H4 (cell line): ENCODE measurements at places on chromosomes 7 and 10.

DNA sequence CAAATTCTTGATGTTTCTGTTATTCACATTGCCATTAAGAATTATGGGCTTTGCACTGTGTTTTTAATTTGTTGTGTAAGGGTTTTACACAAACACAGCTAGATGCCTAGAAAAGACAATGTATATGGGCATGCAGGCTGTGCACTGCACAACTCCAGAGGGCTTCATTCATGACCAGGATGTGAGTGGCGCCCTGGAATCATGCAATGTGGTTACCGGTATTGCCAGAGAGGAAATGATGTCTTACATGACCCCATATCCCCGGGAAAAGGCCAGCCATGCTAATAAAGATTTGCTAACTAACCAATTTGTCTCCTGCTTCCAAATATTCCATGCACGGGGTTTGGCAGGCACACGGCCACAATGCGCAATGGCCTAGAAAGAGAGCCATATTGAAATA lies 16.9 kb downstream of the KCNMA1 start:
- no peak for DNase-seq

DNA sequence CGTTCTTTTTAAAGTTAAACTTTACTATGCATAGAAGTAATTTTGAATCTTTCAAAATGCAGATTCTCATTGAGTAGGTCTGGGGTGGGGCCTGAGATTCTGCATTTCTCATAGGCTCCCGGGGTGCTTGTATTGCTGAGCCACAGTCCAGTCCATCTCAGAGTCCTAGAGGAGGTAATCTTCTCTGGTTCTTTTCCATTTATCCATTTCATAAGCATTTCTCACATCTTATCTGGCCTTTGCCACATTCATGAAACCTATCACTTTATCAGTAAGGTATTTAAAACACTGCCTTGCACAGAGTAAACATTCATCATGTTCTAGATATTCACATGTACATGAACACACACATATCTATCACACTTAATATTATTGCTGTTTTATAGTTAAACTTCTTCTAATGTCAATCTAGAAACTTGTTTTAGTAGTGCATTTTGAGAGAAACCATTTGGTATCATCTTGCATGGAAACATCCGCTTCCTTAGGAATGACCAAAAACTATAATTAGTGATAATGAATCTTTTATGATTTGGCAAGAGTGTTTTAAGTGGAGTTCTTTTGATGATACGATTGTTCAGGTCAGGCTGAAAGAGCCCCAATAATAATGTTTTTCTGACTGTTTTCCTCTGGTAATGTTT lies 12.0 kb downstream of the GNAI1 start:
- DNase-seq = no peak

GRCh38 chr10:44068716-44069482 lies 316.0 kb downstream of the CXCL12 start:
- no peak for DNase-seq

GRCh38 chr10:75098902-75099673 lies 12.4 kb upstream of the SAMD8 start:
- no peak for DNase-seq

DNA sequence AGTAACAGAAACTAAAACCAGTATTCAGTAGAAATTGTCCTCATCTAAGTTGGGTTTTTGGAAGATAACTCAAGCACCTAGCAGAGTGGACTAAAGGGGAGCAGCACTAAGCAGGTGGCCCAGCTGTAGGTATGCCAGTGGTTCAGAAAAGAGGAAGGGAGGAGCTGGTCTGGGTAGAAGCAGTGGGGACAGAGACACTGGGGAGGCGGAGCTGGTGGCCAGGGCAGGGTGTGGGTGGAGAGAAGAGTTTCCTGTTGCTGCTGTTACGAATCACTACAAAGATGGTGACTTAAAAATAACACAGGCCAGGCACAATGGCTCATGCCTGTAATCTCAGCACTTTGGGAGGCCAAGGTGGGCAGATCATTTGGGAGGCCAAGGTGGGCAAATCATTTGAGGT lies 136.2 kb downstream of the WDR11 start:
- DNase-seq = no peak

DNA sequence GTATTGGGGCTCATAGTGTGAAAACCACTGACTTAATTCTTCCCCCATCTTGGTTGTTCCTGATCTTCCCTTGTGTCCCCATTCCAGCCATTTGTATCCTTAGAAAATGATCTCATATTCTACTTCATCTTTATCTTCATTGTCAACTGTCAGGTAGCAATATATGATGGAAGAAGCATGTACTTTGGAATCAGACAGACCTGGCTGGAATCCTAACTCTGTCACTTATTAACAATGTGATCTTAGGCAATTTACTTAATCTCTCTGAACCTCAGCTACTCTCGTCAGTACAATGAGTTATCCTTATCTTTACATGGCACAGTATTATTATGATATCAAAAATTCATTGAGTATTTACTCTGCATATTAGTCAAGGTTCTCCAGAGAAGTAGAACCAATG lies 10.1 kb downstream of the CFTR start:
- DNase-seq = no peak
